ENCODE measurements at places on chromosomes 6 and 20.

DNA sequence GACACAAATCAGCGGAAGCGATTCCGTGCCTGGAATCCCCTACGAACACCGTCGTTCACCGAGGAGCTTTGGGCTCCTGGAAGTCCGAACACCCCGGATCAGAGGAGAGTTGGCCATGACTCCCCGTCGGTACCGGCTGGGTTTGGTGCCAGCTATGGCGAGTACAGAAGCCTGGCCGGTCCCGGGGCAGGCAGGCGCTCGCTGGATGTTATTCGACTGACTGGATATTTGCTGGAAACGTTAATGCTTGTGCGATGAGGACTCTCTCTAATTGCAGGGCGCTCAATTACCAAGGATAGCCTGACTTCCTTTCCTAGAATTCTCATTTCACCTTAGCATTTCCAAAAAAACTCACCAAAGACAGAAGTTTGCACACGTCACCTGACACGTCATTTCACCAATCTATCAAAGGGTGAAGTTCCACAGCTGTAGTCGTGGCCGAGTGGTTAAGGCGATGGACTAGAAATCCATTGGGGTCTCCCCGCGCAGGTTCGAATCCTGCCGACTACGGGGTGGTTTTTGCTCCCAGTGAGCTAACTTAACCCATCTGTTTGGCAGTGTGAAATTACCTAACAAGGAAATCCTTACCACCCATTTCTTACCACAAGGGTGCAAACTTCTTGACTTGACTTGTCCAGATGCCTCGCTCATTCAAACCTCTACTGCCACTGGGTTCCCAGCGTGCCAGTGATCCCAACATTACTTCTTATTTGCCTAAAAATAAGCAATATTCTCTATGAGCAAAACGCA lies 22.7 kb upstream of the ZNF184 start:
- peak; percentile 75 for DNase-seq

GRCh38 chr6:149065658-149066556 lies 251.6 kb upstream of the TAB2 start:
- no peak for DNase-seq

- no peak for DNase-seq
Measured at GRCh38 chr20:48492715-48493070, 335.1 kb downstream of the PREX1 start.

GRCh38 chr6:137387096-137387764 lies 107.0 kb downstream of the OLIG3 start:
- DNase-seq, result no peak

DNA sequence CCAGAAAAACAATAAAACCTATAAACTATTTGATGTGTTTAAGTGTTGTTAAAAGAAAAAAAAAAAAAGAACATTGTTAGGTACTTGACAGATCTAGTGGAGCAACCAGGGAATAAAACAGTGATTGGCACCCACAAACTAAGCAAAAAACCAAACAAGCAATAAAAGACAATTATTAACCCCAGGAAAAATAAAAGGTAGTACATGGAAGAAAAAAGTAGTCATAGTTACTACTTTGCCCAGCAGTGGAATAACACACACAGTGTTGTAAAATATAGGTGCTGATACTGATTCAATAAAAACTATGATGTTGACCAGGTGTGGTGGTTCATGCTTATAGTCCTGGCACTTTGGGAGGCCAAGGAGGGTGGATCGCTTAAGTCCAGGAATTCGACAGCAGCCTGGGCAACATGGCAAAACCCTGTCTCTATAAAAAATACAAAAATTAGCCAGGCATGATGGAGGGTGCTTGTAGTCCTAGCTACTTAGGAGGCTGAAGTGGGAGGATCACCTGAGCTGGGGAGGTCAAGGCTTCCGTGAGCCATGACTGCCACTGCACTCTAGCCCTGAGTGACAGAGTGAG lies 43.9 kb downstream of the PIGU start:
- no peak for DNase-seq

- DNase-seq, result no peak
Measured at GRCh38 chr6:38021029-38021428, 201.5 kb downstream of the ZFAND3 start.

DNA sequence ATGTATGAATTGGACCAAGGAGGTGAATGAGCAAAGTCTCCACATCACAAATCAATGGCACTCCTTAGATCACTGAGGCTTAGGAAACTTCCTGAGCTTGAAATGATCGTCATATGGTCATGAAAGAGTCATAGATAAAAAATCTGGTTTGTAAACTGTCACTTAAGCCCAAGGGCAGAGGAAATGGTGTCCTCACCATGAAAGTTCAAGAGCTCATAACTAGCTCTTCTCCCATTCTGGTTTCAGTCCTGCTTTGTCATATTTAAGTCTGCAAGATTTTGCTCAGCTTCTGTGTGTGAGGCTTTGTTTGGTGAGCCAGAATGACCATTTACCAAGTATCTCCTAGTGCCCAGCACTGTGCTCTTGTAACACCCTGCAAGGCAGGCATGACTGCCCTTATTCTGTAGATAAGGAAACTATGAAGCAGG lies 60.5 kb downstream of the GJA10 start:
- no peak for DNase-seq

GRCh38 chr6:52457096-52457495 lies 37.0 kb downstream of the EFHC1 start:
- no peak for DNase-seq

GRCh38 chr6:166713434-166714186 lies 86.6 kb upstream of the RPS6KA2 start:
- DNase-seq, result no peak

- no peak for DNase-seq
Measured at GRCh38 chr20:4717816-4718570, 3.7 kb upstream of the PRND start.

- no peak for DNase-seq
Measured at GRCh38 chr6:138386897-138387296, 9.2 kb downstream of the SMIM28 start.

DNA sequence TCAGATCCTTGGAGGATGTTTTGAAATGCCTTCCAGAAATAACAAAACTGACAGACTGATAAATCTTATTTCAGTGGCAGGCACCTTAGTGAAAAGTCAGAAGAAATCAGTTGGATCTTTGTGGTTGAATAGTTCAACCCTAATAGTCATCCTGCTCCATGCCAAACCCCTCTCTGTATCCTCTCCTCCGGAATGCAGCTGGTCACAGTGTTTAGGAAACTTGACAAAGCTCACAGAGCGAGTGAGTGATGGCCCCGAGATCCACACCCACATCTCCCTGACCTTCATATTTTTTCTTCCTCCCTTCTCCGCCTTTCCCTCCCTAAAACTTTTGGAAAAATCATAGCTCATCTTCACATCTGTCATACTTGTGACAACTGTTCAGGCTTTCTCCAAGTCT lies 464.8 kb upstream of the CDH4 start:
- DNase-seq, result no peak

DNA sequence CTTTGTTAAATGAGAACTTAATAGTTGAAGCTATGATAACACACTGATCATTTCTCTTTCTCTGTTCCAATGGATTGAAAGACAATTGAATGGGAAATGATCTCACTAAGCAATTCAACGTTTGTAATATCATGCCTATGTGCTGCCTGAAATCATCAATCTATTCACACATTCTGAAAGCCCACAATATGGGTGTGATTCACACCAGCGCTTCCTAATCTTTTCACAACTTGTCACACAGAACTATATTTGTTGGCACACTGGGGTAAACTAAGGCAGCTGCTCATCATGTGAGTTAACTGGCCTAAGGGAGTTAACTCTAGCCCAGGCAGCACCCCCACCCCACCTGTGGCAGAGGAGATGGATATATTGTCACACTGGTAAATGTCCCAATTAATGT lies 37.1 kb upstream of the UTRN start:
- DNase-seq, result no peak

GRCh38 chr6:38480036-38480435 lies 159.7 kb downstream of the BTBD9 start:
- DNase-seq, result no peak

- no peak for DNase-seq
Measured at GRCh38 chr6:116328528-116328903, 42.2 kb upstream of the DSE start.

DNA sequence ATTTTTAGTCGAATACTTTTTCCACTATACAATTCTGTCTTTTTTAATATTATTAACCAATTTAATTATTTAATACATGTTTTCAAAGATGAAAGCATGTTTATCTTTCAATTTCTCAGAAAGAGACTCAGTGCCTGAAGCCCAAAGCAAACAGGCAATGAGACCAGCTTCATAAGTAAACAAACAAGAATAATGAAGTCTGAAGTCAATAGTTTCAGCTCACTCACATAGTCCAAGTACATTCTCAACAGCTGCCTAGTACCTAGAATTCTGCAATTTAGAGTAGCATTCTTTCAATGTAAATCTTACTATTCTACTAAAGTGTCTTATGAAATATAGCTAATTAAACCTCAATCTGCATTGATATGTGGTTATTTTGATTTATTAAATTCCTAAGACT lies 626.5 kb upstream of the NRSN1 start:
- no peak for DNase-seq

DNA sequence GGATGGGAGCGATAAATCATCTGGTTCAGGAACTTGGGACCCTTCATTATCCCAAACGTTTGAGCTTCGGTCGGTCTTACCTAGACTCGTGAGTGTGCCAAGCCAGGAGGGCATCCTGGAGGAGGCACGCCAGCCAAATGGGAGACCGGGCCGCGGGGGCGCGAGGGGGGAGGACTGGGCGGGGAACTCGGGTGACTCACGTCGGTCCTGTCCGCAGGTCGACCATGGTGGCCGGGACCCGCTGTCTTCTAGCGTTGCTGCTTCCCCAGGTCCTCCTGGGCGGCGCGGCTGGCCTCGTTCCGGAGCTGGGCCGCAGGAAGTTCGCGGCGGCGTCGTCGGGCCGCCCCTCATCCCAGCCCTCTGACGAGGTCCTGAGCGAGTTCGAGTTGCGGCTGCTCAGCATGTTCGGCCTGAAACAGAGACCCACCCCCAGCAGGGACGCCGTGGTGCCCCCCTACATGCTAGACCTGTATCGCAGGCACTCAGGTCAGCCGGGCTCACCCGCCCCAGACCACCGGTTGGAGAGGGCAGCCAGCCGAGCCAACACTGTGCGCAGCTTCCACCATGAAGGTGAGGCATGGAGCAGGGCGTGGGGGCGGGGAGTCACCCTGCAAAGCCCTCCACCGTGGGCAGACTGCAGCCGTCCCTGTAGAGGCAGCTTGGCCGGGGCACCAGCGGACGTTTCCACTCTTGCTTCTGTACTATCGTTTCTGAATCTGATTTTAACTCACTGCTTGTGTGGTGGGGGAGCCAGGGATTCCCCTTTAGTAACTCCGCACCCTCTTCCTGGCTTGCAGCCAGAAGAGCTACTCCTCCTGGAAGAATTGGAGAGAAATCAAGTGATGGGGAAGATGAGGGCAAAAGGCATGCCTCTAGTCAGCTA lies 2.7 kb downstream of the BMP2 start:
- DNase-seq, result no peak

DNA sequence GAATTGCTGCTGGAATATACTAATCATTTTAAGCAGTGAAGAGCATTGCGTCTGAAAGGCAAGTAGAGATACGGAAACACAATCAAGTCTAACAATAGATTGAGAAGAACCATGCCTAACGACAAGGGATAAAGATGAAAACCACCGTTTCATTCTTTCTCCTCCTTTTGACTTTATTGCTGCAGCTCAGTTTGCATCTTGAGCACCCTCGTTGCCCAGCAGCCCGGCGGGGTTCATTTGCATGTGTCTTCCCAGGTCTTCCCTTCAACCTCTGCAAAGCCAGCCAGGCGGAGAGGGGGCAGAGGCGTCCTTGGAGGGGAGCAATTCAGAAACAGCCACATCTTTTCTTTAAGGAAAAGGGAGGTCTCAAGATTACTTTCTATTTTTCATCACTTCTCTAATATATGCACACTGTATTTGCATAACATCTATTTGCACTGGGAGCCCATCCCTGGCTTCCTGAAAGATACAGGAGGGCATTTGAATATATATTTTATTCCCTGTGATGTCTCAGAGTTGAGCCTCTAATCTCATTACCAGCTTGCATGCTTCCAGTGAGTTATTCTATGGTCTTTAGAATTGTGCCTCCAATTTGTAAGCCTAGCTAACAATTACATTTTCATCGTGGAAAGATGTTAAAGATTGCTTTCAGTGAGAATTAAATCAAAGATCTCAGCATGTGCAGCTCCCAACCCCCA lies 18.7 kb upstream of the PXDC1 start:
- no peak for DNase-seq

DNA sequence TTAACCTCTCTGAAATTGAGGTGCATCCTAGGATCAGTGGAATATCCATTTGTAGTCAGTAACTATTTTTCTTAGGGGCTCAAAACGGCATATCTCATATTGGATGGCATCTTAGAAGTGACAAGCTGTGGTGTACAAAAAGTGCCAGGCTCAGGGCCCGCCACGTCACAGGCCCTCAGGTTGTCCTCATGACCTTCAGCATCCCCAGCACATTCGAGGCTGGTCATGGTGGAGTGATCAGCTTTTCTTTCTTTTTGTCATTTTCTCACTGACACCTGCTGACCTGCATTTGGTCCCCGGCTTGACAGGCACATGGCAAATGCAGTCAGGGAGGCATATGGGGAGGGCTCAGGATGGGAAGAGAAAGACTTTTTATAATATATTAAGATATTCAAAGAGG lies 7.1 kb upstream of the E2F1 start:
- no peak for DNase-seq

- DNase-seq, result no peak
Measured at GRCh38 chr6:96923871-96924493, 546 bp upstream of the KLHL32 start.

- DNase-seq, result no peak
Measured at GRCh38 chr6:44107017-44107416, 20.2 kb downstream of the MRPL14 start.

- DNase-seq, result no peak
Measured at GRCh38 chr20:25285856-25286798, 38.2 kb downstream of the PYGB start.

DNA sequence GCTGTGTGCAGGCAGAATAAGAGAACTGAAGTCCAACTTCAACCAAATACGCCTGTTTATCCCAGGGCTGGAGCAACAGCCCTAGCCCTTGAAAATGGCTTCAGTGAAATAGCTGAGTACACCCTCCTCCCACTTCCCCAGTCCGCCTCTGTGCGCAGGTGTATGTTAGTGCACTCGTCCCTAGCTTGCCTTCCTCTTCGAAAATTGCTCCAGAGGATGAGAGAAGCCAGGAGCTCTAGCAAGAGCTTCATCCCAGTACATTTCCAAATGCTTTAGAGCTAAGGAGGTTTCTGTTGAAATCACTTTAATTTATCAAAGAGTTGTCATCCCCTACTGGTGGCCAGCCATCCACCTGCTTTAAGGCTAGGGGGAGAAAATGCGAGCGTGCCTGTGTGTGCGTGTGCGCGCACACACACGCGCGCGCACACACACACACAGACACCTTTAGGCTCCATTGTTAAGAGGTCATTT lies 5.4 kb upstream of the POU3F2 start:
- no peak for DNase-seq

- no peak for DNase-seq
Measured at GRCh38 chr6:20800229-20800628, 266.0 kb downstream of the CDKAL1 start.

DNA sequence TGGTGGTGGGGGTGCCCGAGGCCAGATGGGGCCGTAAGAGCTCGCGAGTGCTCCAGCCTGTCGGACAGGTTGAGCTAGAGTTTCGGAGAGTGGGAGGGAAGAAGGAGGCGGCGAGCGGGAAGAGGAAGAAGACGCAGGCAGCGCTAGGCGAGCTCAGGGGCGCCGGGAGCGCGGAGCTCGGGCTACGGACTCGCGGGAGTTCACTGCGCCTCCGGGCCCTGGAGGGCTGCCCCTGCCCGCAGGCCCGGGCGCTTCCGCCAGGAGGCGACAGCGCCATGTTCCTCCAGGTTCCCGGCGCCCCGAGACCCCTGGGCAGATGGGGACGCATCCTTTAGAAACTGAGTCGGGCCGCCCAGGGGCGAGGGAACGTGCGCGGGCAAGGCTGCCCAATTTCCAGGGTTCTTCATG lies 984 bp downstream of the TFAP2C start:
- no peak for DNase-seq
